ENCODE measurements at places on chromosomes 11 and 22.

DNA sequence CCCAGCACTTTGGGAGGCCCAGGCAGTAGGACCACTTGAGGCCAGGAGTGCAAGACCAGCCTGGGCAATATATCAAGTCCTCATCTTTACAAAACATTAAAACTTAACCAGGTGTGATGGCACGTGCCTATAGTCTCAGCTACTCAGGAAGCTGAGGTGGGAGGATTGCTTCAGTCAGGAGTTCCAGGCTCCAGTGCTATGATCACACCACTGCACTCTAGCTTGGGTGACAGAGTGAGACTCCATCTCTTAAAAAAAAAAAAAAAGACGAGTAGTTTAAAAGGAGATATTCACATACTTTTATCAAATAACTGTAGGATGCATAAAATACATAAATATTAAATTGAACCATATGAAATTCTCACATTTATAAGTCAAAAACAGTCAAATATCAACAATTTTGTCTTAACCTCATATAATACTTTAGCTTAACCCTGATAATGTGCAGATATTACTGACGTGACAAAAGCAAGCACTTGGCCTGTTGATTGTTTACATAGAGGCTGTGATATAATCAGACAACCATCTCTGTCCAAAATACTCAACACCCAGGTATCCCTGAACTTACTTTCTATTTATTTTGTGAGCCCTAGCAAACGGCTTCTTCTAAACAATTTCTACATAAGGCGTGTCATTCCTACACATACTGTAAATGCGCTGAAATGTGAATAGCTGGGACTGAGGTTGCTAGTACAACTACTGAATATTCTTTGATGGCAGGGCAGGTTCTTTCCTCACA, 57.0 kb downstream of the PRCP start:
- DNase-seq: no peak

DNA sequence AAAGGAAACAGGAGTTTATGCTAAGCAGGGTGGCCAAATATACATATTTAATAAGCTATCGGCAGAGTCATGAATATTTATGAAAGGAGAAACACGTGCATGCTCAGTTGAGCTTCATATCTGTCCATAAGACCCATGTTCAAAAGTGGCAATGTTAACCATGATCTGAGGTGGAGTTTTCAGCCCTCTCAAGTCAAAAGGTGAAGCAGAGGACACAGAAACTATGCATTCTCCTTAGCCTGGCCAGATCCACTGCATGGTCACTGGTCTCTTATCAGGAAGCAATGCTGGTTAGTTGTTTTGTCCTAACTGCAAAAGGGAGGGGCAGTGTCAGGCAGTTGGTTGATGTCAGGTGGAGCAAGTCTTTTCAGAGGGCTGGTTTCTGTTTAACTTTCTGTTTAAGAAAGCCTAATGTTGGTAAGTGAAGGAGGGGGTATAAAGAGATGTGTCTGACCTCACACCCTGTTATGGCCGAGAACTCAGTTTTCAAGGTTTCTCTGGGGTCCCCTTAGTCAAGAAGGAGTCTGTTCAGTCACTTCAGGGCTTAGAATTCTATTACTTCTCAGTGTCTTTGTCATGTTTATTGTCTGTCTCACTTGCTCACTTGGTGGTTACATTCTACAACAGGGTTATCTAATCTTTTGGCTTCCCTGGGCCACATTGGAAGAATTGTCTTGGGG, 5.5 kb upstream of the SELENOH start:
- no peak for DNase-seq

- DNase-seq: no peak
Measured at GRCh38 chr11:92628401-92629292, 340.8 kb upstream of the MTNR1B start.

GRCh38 chr11:26227883-26228502, 103.9 kb upstream of the ANO3 start:
- no peak for DNase-seq

GRCh38 chr11:119525180-119525866, 102.4 kb upstream of the THY1 start:
- DNase-seq: no peak

- DNase-seq: no peak
Measured at GRCh38 chr11:8709002-8709672, 26.5 kb downstream of the RPL27A start.

- no peak for DNase-seq
Measured at GRCh38 chr11:19829109-19829837, 116.6 kb downstream of the NAV2 start.

DNA sequence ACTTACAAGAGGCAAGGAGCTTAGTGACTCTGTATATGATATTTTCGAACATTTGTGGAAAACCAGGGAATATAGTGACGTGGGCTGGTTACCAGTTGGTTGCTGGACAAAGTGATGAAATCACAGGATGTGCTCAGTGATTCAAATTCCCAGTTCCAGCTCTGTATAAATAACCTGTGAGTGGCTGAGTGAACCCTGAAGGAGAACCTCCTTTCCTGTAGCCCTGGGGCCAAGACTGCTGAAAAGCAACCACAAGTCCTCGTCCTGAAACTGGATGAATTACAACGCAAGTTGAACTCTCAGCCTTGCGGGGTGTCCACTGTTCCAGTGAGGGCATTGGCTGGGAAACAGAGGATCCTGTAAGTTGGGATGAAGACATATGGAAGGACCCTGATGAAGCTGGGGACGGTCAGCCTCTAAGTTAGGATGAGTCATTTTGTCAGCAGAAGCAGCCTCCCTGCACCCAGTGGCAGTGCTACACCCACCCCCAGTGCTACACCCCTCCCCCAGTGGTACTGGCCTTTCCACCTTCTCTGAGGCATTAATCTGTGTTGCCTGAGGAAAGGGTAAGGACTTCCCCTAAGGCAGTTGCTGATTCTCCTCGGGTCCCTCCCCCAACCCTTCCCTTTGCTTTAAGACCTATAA, 22.0 kb upstream of the CD81 start:
- no peak for DNase-seq

DNA sequence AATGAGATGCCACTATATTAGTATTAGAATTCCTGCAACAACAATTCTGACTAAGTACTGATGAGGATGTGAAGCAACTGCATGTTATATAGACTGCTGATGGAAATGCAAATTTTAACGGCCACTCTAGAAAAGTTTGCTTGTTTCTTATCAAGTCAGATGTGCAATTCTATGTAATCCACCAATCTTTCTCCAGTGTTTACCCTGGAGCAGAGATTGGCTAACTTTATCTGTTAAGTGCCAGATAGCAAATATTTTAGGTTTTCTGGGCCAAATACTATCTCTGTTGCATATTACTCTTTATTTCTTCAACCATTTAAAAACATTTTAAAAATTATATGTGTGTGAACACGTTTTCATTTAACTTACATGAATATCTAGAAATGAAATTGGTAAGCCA, 586.9 kb downstream of the FAM181B start:
- DNase-seq: no peak

- DNase-seq: no peak
Measured at GRCh38 chr11:119580081-119580480, 148.9 kb downstream of the NECTIN1 start.

Measured in stimulated activated CD4-positive, alpha-beta T cell treated with anti-CD3 and anti-CD28 coated beads, Interleukin-2, amount 100 ng/mL, for 24 hours (primary cell).